WTC11 (cell line): ENCODE measurements at places on chromosomes 11 and 22.

DNA sequence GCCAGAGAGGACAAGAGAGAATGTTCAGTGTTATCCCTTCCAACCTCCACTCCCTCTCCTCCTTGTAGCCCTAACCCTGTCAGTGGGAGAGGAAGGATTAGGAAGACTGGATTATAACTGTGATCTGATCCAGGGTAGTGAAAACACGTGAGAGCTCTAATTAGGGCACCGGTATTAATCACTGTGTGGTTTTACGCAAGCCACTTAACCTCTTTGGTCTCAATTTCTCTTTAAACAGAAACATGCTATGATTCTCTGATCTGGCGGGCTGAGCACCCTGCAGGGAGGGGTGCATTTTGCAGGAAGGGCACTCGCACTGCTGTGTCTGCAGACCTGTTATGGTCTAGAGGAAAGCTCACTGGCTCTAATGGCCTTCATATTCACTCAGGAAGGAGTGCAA lies 11.5 kb downstream of the RPL27A start:
- DNase-seq, result no peak

- no peak for DNase-seq
Observed at GRCh38 chr11:48019217-48019584, 38.8 kb downstream of the PTPRJ start.

- no peak for DNase-seq
Observed at GRCh38 chr11:23123753-23124152, 263.5 kb upstream of the CCDC179 start.

GRCh38 chr11:102611291-102611690 lies 13.8 kb downstream of the MMP20 start:
- no peak for DNase-seq

DNA sequence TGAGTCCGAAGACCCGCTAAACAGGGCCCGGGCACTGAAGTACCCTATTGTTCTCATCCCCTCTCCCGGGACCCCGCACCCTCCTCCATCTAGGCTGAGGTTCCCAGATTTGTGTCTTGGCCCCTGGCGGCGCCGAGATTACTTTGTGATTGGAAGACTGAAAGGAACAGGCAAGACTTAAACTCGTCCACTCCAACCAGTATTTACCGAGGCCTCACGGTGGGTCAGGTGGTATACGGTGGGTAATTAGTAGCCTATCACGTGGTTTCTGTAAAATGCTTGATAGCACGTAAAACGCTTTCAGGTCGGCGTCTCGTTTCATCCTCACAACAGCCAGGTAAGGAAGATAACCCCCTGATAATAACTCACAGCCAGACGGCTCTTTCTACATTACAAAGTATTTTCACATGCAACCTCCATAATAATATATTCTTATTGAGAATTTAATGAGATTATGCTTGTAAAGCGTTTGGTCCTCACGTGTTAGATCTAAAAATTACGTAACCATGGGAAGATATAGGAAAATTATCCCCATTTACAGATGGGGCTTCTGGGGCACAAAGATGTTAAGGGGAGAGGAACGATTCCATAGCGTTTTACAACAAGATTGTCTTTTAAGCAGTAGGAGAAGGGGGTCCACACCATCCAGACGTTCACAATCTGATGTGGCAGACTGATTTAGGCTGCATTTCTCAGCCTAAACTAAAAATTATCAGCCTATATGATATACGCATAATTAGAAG lies 642 bp upstream of the PIK3C2A start:
- peak; percentile 63 for DNase-seq

GRCh38 chr11:44854741-44855492 lies 95.8 kb downstream of the TP53I11 start:
- no peak for DNase-seq

DNA sequence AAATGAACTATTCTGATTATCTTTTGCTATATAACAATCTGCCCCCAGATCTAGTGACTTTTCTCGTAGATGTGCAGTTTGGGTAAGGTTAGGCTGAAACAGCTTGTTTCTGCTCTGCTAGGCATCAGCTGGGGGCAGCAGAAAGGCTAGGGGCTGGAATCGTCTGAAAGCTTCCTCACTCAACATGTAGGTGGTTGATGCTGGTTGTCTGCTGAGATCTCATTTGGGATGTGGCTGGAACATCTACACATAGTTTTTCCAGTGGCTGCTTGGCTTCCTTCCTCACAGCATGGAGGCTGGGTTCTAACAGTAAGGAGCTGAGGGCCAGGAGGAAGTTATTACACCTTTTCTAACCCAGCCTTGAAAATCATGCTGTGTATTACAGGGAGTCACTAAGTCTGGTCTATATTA lies 30.2 kb downstream of the USP47 start:
- DNase-seq, result no peak

- no peak for DNase-seq
Observed at GRCh38 chr11:19253817-19254216, 13.1 kb upstream of the E2F8 start.

DNA sequence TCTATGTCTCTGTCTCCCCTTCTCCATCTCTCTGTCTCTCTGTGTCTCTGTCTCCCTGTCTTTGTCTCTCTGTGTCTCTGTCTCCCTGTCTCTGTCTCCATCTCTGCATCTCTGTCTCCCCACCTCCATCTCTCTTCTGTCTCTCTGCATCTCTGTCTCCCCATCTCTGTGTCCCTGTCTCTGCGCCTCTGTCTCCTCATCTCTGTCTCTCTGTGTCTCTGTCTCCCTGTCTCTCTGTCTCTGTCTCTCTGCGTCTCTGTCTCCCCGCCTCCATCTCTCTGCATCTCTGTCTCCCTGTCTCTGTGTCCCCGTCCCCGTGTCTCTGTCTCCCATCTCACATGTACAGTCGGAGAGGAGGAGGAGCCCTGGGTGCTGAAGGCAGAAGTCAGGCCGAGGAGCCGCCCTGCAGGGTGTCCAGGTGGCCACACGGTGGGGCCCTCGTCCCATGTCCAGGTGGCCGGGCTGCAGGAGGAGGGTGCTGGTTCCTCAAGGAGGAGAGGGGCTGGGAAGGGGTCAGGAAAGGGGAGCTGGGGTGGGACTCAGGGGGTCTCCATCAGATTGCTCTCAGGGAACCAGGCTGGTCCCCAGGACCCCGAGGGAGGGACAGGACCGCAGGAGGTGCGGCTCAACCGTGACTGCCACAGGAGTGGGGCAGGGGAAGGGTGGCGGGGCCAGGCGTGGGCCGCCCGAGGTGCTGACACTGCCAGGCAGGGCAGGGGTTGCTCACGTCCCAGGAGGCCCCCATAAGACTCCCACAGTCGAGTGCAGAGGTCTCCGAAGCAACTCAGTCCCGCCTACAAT lies 25.6 kb upstream of the TH start:
- DNase-seq, result peak; percentile 87

DNA sequence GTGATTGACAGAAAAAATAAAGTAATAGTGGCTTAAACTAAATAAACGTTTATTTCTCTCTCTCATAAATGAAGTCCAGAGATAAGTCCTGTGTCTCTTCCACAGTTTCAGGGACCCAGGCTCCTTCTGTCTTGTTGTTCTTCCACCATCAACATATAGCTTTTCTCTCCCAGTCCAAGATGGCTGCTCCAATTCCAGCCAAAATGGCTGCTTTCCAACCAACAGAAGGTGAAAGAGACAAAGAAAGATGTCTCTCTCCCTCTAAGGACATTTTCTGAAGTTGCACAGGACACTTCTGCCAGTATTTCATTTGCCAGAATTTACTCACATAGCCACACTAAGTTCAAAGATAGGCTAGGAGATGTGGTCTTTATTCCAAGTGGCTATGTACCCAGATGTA lies 9.4 kb upstream of the PLEKHB1 start:
- no peak for DNase-seq
